ENCODE measurements at places on chromosomes 3 and 15.

- no peak for DNase-seq
Observed at GRCh38 chr3:97820780-97821179, 1.0 kb upstream of the CRYBG3 start.

GRCh38 chr3:13785853-13786436 is 93.9 kb downstream of the WNT7A start:
- DNase-seq = no peak

GRCh38 chr15:53116169-53116568 is 326.0 kb upstream of the ONECUT1 start:
- DNase-seq = no peak

DNA sequence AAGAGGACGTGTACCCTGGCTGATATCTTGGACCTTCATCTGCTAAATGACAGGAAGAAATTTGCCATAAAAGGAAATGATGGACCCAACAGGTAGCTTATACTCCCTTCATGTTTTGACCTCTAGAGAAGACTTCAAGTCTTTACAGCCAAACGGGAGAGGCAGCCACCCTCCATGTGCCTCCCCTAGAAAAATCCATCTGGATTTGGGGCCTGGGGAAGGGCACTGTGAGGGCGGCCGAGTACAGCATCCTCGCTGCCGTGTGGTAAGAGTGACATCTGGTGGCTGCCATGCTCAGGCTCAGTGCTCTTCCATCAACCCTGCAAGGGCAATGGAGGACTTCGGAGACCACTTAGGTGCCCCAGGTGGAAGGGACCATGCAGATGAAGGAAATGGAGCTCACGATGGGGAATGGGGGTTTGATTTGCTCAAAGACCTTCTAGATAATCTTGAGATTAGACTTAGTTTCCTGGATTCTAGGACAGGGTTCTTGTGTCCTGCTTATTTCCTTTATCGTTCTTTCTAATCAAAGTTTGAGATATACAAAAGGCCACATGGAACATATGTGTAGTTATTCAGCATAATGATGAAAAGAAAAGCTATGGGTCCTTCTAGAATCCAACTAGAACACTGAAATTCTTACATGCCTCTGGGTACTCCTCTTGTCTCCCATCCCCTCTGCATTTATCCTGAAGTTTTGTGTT is 44.4 kb downstream of the AQP9 start:
- DNase-seq = peak; percentile 10

DNA sequence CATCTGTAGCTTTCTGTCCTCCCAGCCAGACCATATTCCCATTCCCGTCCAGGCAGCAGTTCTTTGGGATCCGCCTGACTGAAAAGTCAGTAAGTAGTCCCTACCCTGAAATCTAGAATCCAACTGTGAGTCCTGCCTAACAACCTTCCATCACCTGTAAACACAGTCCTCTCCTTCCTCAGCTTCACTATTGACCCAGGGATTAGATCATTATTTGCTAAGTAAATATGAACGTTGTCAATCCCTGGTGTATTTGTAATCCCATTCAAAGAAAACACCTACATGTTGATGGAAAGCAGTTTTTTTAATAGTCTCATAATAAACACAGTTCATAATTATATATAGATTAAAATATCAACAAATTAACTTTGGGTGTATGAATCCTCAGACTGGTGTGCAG is 732 bp downstream of the SAXO2 start:
- DNase-seq = no peak

- DNase-seq = no peak
Observed at GRCh38 chr3:73098873-73099272, 37.4 kb downstream of the EBLN2 start.

- DNase-seq = no peak
Observed at GRCh38 chr15:82159922-82160321, 102.6 kb downstream of the EFL1 start.

- DNase-seq = no peak
Observed at GRCh38 chr15:94322141-94322540, 90.8 kb downstream of the MCTP2 start.

- DNase-seq = no peak
Observed at GRCh38 chr3:184506561-184506991, 55.0 kb upstream of the EPHB3 start.

GRCh38 chr3:176351408-176351807 is 845.9 kb downstream of the TBL1XR1 start:
- no peak for DNase-seq

DNA sequence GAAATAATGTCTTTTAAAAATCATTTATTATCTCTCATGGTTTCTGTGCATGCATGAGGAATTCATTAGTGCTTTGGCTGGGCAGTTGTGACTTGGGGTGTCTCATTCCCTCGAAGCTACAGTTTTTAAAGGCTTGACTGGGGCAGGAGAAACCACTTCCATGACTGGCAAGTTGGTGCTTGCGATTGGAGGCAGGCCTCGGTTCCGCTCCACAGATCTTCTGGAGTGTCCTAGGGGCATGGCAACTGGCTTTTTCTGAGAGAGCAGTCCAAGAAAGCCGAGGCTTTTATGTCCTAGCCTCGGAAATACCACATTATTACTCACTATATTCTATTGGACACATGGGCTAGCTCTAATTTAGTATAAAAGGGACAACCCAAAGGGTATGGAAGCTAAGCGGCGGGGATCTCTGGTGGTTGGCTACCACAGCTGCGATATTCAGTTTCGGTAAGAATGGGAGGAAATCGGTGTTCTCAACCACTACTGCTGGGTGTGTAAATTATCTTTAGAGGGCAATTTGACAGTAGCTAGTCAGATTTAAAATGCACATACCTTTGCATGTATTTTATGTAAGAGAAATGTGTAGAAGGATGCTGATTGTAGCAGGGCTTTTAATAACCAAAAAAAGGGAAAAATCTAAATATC is 48.8 kb upstream of the TOP2B start:
- DNase-seq = no peak

DNA sequence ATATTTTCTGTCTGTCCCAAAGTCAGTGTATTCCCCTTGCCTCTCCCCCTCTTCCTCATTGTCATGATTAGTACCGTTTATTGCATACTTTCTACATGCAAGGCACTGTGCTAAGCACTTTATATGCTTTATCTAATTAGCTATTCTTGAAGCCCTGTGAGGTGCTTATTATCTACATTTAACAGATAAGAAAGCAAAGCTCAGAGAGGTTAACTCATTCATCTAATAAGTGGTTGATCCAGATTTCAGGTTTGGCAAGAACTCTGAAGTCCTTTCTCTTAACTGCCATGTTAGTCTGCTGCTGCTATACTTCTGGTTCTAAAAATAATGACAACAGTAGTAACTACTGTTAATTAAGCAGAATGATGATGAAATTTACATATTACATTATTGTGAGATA is 13.5 kb downstream of the IQGAP1 start:
- DNase-seq = no peak

- no peak for DNase-seq
Observed at GRCh38 chr15:55552451-55552850, 35.7 kb downstream of the PYGO1 start.

DNA sequence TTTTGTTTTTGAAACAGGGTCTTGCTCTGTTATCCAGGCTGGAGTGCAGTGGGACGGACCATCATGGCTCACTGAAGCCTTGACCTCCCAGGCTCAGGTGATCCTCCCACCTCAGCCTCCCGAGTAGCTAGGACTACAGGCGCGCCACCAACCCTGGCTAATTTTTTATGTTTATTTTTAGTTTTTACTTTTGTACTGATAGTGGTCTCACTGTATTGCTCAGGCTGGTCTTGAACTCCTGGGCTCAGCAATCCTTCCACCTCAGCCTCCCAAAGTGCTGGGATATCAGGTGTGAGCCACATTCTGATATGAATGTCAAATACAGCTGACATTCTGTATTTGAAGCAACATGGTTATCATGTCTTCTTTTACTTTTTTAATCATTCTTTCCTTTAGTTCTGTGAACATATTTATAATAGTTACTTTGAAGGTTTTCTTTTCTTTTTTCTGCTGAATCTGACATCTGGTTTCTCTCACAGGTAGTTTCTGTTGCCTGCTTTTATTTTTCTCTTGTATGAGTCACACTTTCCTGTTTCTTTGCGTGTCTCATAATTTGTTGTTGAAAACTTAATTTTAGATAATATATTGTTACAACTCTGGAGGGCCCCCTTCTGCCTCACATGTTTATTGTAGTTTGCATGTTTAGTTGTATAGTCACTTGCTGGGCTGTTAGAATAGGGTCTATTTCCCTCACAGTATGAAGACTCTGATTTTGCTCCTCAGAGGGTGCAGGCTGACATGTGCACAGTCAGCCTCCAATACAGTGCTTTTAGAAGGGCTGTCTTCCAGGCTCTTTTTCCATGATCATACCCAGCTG is 8.4 kb upstream of the CNTN4 start:
- DNase-seq = no peak

GRCh38 chr15:64249883-64250575 is 87.2 kb upstream of the PPIB start:
- no peak for DNase-seq

DNA sequence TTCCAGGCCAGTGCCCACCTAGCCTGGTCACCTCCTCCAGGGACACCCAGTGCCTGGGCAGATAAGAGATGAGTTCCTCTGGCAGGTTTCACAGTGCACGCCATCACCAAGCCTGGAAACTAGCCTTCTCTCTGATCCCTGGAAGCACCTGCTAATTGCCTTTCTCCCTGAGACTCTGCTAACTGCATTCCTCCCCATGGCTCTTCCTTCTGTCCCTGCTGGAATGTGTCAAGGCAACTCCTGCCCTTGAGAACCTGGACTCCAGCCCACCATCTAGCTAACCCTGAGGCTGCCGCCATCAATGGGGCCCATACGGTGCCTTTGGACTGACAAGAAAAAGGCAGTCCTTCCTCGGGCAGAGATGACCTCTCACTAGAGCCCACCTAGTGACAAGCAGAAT is 18.5 kb downstream of the VIPR1 start:
- no peak for DNase-seq

GRCh38 chr15:33112541-33113105 is 81.9 kb downstream of the FMN1 start:
- DNase-seq = no peak

GRCh38 chr3:59746585-59746984 is 696.8 kb upstream of the CFAP20DC start:
- DNase-seq = no peak

DNA sequence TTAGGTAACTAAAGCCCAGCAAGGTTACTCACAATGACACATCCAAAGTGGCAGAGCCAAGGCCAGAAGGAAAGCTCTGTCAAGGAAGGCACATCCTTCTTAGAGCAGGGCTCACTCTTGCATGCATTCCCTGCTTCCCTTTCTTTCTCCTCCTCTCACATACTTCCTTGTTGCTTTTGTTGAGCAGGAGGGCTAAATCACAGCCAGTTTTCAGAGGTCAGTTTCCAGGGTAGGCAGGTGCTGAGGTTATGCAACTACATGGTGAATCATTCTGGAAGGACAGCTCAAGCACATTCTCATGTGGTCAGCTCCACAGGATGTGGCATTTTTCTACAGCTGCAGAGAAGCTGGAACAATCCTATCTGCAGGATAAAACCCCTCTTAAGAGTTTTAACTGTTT is 275.6 kb downstream of the ZNF621 start:
- no peak for DNase-seq

GRCh38 chr3:137061186-137061585 is 103.4 kb downstream of the IL20RB start:
- no peak for DNase-seq

DNA sequence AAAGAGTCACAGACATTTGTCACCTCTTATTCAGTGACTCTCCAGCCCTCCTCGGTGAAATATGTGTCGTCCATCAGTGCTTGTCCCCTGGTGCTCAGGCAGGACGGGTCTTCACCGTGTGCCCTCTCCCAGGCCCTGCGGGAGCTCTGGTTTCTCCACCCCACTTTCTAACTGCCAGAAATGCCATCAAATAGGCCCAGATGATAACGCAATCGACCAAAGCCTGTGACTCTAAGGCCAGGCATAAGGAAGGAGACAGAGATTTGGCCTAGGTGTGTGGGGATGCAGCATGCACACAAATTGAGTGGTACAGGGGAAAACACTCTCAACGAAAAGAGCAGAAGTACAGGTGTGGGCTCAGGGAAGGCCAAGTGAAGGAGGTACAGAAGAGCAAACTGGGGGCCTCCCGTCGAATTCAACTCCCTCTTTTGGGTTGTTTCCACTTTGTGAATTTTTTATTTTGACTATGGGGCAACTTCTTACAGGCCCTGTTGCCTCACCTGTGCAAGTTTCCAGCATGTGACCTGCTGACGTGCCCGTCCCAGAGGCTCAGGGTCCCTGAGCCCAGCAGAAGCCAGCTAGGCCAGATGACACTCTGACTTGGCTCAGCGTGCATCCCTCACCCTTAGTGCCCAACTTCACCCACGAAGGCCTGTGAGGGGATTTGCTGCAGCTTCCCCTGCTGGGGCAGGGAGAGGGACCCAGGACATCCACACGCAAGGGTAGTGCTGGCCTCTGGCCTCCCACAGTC is 4.7 kb downstream of the NUP210 start:
- no peak for DNase-seq

DNA sequence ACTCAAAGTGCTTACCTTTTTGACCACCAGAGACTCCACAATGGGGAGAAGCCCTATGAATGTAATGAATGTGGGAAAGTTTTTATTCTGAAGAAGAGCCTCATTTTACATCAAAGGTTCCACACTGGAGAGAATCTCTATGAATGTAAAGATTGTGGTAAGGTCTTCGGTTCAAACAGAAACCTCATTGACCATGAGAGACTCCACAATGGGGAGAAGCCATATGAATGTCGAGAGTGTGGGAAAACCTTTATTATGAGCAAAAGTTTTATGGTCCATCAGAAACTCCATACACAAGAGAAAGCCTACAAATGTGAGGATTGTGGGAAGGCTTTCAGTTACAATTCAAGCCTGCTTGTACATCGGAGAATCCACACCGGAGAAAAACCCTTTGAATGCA is 5.5 kb upstream of the ZNF35 start:
- no peak for DNase-seq

DNA sequence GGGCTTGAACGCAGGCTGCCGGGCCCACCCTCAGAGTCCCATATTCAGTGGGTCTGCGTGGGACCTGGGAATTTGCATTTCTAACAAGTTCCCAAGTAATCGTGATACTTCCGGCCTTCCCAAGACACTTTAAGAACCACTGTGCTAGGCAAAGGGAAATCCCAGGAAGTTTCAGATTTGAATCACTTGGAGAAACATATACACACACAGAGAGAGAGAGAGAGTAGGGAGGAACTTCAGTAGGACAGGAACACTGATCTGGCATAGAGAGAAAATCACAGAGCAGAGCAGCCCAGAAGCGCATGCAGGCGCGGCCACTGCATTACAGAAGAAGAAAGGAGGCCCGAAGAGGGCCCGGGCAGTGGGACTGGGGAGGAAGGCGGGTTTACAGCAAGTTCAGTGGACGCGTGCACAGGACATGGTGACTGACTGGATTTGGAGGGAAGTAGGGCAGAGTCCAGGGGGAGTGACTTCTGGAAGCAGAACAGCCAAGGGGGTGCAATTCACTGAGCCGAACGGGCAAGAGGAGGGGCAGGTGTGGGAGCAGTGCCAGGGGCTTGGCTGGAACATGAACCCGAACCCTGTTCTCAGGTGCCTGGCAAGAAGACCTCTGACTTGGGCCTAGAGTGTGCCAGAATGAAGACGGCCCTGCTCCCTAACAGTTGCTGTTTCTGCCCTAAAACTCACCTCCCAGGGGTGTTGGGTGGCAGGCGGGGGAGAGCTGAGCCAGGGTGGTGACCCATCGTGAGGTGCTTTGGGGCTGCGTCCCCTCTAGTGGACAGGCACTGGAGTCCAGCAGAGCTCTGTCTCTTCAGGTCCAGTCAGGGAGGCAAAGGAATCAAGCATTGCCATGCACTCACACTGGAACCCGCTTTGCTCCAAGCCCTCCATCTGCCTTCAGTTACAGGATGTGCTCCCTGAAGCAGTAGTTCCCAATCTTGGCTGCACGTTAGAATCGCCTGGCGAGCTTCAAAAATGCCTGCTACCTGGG is 101.3 kb upstream of the HES1 start:
- DNase-seq = no peak

- DNase-seq = no peak
Observed at GRCh38 chr3:156867174-156867573, 41.0 kb downstream of the LEKR1 start.

- no peak for DNase-seq
Observed at GRCh38 chr3:14280326-14280725, 101.7 kb downstream of the LSM3 start.
